ENCODE measurements at places on chromosomes 5 and 9.

GRCh38 chr5:108636135-108636853, 111.4 kb upstream of the FER start:
- DNase-seq: no peak

GRCh38 chr9:21744841-21745240, 57.6 kb upstream of the MTAP start:
- DNase-seq: no peak

DNA sequence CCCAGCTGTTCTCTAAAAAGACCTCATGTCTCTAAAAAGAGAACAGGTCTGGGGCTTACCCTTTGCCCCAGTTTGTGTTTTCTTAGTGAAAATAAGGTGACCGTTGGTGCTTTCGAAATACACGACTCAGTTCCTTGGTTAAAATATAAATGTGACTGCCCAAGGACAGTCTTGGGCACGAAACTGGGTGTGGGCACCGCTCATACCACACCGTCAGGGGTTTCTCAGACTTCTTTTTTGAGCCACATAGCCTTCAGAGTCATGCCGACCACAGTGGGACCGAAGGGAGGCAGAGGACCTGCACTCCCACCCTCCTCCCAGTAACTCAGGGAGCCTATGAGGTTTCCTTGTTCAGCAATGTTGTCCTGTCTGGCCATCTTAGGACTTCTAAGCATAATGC, 6.5 kb downstream of the SNX18 start:
- DNase-seq: no peak

GRCh38 chr5:164115420-164115819, 610.0 kb downstream of the MAT2B start:
- DNase-seq: no peak

GRCh38 chr9:38318759-38319495, 73.6 kb upstream of the ALDH1B1 start:
- DNase-seq: no peak

GRCh38 chr9:97855899-97856298, 2.9 kb downstream of the FOXE1 start:
- DNase-seq: no peak

DNA sequence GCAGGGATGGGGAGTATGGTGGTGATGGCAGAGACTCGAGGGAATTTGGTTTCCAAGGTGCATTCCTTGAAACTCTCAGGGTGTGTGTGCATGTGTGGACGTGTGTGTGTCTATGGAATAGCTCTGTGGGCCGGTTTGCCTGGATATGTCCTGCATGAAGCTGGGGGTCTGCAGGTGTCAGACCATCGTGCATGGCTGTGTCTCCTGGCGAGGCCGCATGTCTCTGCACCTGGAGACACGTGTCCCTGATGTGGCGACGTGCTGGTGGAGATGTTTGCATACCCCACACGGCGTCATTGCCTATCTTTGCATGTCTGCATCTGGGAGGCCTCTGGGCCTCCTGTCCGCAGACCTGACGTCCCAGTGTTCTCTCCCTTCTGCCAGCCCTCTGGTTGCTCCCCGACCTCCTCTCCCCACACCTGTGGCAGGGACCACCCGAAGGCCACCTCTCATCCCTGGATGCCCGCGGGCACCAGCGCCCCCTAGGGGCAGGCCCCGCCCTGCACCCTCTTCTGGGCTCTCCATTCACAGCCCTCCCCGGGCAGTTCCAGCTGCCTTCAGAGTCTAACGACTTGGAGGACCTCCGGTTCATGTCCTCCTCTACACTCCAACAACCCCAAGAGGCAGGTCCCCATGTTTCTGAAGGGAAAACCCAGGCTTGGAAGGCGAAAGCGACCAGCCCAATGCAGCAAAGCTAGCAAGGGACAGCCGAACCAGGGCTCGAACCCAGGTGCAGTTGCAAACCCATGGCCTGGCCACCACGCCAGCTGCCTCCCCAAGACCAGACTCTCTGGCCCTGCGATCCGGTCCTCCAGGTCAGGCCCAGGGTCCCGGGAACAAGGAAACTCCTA, 88.6 kb downstream of the LMX1B start:
- DNase-seq: peak; percentile 54

GRCh38 chr5:148798786-148799185, 27.6 kb upstream of the ADRB2 start:
- no peak for DNase-seq
